Activated T-helper 2 cell treated with anti-CD3 and anti-CD28 coated beads, Interferon-gamma antibody, Interleukin-2, Interleukin-4, amounts not matched to agents 10 μg/mL and 5 μg/mL and 100 μg/mL, durations not matched to agents 14 hours and 24 hours and 36 hours (primary cell): ENCODE measurements at places on chromosomes 1 and 21.

DNA sequence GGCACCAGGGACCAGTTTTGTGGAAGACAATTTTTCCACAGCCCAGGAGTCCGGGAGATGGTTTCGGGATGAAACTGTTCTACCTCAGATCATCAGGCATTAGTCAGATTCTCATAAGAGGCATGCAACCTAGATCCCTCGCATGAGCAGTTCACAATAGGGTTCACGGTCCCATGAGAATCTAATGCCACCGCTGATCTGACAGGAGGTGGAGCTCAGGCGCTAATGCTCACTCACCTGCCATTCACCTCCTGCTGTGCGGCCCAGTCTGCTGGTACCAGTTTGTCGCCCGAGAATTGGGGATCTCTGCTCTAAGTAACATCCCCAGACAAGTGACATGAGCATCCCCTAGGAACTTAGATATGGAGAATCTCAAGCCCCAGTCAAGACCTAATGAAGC is 180.7 kb downstream of the COQ8A start:
- no peak for DNase-seq

DNA sequence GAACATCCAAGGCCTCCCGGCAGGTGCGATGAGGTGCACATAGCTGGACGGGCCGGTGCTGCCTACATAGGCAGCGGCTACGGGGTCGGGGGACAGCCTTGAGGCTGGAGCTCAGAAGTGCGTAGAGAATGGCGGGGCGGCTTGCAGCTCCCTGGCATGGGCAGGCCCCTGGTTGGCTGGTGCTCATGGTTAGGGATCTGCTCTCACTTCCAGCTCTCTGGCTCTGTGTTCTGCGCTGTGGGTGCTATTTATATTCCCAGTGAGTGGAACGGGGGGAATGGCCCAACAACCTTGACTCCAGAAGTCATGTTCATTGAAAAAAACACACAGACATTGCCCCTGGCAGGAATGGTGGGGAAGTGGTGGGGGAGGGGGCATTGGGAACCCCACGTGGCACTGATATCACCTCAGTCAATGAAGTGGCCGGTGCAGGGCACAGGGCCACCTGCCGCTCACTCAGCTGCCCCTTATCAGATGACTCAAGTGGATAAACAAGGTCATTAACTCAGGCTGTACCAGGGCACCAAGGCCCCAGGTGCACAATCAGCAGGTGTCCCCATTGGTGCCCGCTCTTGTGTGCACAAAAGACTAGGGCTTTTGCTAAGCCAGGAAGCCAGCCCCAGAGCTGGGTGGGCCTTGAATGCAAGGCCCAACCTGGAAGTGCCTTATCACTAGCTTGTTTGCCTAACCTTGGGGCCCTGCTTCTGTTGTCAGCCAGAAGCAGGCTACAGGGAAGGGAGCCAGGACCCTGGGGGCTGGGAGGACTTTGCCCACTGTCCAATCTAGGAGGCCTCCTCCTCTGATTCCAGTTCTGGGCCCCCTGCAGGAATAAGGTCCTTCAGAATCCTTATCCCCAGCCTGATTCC is at the start of gene NR0B2:
TSS of gene NR0B2 (minus strand) at position 222 of the 866 bp plus-strand sequence. CDS start at position 187, 35 bp downstream.
- no peak for DNase-seq

DNA sequence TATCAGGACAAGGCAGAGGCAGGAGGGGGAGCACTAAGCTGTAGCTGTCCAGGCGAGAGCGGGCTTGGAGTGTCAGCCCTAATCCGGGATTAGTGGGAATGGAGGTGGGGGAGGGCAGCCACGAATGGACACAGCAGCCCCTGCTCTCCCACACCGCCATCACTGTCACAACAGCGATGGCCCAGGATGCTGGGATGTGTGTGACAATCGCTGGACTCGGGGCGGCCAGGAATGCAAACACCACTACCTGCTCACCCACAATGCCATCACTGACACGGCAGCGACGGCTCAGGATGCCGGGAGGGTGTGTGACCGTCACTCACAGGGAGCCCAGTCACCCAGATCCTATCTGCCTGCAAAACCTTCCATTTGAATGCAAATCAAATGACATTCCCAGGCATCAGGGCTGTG is 2.9 kb downstream of the C2CD2 start:
- DNase-seq, result no peak

DNA sequence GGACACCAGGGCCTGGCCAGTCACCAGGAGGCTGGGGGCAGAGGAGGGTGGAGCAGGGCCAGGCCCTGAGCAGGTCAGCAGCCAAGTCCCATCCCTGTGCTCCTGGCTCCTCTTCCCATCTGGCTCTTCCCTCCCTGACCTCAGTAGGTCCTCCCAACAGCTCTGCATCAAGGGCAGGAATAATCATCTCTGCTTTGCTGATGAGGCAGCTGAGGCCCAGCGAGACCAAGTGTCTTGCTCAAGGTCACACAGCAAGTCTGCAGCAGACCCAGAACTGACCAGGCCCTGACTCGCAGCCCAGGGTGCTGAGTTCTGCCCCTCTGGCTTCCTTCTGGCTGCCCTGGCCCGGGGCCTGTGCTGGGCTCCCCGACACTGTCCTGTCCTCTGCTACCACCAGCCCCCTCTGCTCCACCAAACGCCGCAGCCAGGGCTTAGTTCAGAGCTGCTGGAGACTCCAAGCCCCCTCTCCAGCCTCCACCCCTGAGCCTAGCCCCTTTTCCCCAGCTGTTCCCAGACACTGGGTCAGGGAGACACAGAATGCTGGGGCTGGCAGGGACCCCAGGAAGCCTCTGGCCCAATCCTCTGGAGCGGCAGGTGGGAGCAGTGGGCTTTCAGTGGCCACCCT is 224.9 kb downstream of the PTPRU start:
- DNase-seq, result no peak
